ENCODE measurements at places on chromosomes 6 and 20.
A peak's percentile ranks its signal among the peaks of the same experiment; 100 is the strongest.

DNA sequence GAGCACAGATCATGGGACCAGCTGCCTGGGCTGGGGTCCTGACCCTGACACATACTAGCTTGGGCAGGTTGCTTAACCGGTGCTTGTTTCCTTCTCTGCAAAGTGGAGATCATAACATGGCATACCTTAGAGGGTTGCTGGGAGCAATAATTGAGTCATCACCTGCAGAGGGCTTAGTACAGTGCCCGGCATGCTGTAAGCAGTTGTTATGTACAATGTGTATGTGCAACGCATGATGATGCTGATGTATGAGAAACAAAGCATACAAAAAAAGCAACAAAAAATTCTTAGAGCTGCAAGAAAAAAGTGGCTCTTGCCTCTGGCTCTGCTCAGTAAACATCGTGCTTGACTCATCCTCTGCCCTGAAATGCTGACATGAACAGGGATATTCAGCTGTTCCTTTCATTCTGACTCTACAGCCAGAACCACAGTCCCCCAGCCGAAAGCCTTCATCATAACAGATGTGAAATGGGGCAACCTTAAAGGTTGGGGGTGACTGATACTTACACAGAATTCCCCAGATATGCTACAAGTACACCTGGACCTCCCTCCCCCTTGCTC lies 91.7 kb downstream of the CLIC5 start:
- peak; percentile 52 for DNase-seq

DNA sequence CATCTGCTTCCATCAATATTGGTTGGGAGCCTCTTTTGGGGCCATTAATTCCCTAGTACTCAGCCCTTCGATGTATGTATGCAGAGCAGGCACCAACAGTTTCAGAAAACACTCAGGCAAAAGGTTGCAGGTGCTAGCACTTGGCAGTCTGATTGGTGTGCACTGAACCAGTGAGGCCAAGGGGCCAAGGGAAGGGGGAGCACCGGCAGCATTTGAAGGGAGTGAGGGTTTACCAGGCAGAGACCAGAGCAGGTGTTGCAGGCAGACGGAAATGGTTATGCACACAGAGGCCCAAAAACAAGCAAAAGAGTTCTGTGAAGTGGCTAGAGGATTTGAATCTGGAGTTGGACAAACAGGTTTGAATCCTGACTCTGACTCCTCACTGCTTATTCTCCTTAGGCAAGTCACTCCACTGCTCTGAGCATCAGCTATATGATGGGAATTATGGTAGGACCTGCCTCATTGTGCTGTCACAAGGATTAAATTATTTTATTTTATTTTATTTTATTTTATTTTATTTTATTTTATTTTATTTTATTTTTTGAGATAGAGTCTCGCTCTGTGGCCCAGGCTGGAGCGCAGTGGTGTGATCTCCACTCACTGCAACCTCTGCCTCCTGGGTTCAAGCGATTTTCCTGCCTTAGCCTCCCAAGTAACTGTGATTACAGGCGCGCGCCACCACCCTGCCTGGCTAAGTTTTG lies 58.1 kb upstream of the SHLD1 start:
- no peak for DNase-seq

- no peak for DNase-seq
Measured at GRCh38 chr20:3970016-3970415, 45.3 kb downstream of the RNF24 start.

DNA sequence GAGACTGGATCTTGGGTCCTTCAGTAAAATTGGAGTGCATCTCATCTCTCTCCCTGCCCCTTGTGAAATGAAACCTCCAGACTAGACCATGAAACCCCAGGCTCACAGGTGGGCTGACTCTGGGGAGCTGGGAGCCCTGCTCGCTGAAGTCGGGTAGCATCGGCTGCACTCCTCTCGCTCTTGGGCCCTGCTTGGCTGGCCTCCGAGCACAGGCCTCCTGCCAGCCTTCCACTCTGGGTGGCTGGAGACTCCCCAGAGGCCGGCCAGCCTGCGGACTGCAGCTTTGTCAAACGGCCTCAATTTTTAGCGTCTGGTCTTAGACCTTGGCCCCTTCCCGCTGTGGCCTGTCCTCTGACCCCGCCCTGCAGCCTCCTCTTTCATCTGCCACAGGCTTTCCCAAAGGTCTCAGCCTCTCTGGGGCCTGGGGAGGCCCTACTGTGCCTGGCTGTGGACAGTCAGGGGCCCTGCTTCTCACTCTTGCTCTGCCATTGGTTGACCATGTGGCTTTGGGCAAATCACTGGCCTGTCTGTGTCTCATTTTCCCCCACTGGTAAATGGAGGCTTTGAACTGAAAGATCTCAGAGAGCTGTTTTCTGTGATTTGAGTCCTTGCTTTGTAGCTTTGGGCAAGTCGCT lies 45.1 kb downstream of the SRC start:
- no peak for DNase-seq

DNA sequence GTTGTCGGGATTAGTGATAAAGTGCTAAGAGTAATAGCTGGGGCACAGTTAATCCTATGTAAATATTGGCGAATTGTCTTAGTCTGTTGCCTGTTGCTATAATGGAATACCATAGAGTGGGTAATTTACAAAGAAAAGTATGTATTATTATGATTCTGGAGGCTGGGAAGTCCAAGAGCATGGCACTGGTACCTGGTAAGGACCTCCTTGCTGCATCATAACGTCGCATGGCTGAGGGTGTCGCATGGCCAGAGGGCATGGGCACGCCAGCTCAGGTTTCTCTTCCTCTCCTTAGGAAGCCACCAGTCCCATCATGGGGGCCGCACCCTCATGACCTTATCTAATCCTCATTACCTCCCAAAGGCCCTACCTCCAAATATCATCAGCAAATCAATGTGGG lies 29.7 kb downstream of the IRF4 start:
- DNase-seq, result no peak

- DNase-seq, result no peak
Measured at GRCh38 chr6:160881148-160881808, 110.3 kb upstream of the MAP3K4 start.

DNA sequence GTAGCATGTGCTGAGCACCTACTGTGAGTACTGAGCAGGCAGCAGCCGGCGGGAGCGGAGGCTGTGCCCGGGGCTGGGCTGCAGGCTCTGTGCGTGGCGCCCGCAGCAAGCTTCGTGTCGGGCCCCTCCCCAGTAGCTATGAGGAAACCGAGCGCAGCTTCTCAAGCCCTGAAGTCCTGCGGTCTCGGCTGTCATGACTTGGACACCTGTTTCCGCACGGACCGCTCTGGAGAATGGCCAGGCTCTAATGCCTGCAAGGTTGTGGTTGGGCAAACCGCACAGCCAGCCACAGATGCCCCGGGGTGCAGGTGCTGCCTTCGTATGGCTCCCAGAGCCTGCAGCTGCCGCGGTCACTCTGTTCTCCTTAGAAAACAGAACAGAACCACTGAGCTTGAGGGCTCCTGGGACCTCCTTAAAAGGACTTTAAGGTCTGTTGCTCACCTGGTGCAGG lies 33.7 kb downstream of the PYGB start:
- no peak for DNase-seq

DNA sequence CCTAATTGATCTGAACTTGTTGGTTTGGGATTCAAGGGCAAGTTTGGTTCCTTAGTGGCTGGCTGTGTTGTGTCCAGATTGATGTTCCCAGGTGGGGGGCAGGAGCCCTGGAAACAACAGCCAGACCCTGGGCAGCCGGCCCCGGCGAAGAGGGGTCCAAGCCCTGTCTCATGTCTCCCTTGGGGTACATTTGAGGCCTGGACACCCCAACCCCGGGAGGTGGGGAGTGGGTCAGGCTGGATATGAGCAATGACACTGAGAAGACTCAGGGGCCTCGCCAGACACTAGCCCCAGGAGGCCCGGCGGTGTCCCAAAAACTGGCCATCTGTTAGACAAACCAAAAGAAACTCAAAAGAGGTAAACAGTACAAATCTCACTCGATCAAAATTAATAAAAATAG lies 79.6 kb downstream of the YTHDF1 start:
- DNase-seq, result no peak

DNA sequence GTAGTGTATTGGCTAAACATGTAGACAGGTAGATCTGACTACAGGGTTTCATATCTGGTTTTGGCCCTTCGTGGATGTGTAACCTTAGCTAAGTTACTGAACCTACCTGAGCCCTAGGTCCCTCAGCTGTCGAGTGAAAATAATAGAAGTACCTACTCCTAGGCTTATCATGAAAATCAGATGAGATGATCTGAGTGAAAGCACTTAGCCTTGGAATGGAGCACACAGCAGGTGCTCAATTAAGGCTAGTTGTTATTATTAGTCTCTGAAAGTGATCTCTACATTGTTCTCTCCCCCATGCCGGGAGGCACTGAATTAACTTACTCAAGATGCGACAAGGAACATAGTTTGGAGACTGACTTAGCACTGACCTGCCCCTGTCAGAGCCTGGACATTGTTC lies 174.7 kb upstream of the ZNF217 start:
- DNase-seq, result no peak

DNA sequence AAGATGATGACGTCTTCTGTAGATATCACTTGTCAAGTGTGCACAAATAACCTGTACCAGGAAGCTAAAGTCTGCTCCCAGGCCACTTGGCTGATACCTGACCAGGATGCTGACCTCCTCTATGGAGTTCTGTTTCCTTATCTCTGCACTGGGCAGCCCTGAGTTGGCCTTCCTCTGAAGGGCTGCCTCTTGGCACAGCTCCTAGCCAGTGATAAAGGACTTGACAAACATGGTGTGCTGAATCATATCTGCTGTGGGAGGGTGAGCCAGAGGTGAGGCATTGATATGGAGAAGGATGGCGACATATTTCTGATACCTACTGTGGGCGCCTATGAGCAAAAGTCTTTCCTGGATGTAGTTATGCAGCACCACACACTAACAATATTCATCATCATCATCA lies 32.8 kb upstream of the FOXA2 start:
- no peak for DNase-seq

DNA sequence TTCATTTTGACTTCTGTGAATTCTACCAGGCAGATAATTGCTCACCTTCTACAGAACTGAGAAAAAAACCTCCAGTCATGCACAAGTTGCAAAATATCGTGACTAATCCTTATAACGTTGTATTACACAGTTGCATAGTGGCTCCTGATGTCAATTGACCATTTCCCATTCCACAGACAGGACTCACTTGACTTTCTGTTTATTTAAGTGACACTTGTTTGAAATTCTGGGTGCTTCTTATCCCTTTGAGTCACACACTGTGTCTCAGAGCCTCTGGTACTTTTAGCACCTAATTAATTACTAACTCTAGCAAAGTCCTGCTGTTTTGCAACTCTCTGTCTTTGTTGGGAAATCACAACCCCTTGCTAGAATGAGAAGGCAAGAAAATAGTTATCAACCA lies 16.2 kb upstream of the RSPO3 start:
- no peak for DNase-seq

- no peak for DNase-seq
Measured at GRCh38 chr20:34495916-34496315, 20.3 kb upstream of the DYNLRB1 start.

GRCh38 chr20:25195962-25196785 lies 662 bp downstream of the ENTPD6 start:
- DNase-seq, result no peak

GRCh38 chr20:9323622-9324021 lies 190.8 kb upstream of the LAMP5 start:
- no peak for DNase-seq

GRCh38 chr20:40970218-40970617 lies 58.4 kb upstream of the TOP1 start:
- DNase-seq, result no peak

GRCh38 chr6:133752129-133752528 lies 136.8 kb upstream of the TCF21 start:
- DNase-seq, result no peak

GRCh38 chr20:475463-476357 lies 13.4 kb upstream of the TBC1D20 start:
- DNase-seq, result no peak

DNA sequence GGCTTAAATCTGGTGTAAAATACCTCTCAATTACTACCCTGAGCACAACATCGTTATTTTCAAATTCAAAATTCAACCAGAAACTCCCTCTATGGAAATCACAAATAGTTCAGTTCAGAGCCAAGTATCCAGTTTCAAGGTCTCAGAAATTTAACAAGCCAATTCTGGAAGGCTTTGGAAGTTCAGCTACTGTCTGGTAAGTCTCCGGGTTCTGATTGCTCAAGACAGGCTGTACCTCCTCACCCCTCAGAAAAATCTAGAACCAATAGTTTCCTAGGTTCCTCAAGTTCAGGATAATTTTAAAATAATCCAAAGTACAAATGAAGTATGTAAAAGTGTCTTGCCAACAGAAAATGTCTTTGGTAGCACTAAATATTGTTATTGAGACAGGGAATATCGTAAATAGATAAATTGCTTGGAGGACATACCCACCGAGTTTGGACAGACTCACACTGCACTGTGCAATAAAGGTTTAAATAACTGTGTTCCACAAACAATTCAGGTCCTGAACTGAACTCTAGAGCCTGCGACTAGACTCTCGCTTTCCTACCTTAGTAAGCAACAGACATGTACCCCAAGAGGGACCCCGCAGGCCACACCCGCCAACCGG lies 729 bp downstream of the ATG5 start:
- no peak for DNase-seq

DNA sequence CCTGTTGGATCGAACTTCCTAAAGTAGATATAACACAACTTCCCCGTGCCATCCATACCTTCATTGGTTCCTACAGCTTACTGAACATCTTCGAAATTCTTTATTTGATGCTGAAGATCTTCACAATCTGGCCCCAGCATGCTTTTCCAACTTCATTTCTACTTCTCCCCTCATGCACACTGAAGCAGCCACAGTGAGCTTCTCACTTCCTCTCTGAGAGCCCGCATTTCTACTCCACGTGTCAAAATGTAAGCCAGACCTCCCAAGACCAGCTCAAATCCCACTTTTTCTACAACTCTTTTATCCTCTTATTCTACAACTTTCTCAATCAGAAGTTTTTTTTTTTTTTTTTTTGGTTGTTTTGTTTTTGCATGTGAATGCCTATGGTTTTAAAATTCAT lies 254.7 kb downstream of the GMPR start:
- no peak for DNase-seq

- no peak for DNase-seq
Measured at GRCh38 chr6:126720304-126720703, 380.4 kb downstream of the CENPW start.

DNA sequence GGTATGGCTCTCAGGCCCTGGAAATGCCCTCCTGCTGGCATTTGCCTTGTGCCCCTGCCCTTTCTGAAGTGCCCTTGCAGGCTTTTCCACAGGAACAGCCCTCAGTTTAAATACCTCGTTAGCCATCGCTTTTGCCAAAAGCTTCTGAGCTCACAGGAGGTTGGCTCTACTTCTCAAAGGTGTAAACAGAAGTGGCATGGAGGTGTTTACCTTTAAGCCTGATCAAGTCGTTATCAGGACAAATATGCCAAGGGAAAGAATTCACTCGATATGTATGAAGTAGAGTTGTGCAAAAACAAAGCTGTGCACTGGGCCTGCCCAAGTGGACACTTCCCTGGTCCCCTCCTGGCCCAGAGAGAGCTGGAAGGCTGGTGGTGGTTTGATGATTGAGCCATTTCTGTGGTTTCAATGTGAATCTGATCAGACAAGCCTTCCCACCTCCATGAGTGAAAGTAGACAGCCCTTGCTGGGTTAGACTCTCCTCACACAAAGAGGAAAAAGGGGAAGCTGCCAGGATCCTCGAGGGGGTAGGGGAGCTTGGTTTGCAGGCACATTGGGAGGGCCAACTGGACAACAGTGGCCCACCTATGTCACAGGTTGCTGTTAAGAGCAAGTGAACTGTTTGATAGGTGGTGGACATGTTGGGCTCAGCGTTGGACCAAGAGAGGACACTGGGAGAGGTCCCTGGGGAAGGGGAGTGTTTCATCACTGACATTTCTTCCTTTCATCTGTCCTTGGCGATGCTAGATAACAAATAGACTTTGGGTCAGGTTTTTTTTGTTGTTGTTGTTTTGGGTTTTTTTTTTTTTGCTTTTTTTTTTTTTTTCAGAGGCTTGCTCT lies 98.7 kb downstream of the ZDHHC14 start:
- no peak for DNase-seq
